ENCODE measurements at places on chromosomes 1 and 21. TPM values are rescaled to one million over a fixed set of nuclear protein-coding genes. Genes with fewer than 3 reads are reported as not detected.

Gene SLC27A3
- total RNA-seq, result 28.4 TPM

Gene MX2
- 71.5 TPM for total RNA-seq

Gene CALML6
- total RNA-seq, result 0.73 TPM

Gene TOMM40L
- total RNA-seq, result 8.3 TPM

Gene CA14
- total RNA-seq, result not detected

Gene C8A
- not detected for total RNA-seq

Gene HAPLN2
- total RNA-seq, result not detected

Gene LHX4
- 0.68 TPM for total RNA-seq

Gene FAM167B
- total RNA-seq, result 1.4 TPM

Gene ITGB2
- total RNA-seq, result 560 TPM

Gene CFAP74
- not detected for total RNA-seq

Gene FHAD1
- total RNA-seq, result not detected

Gene SLC25A34
- 2.5 TPM for total RNA-seq

Gene PDC
- not detected for total RNA-seq

Gene CRYBG2
- 1.1 TPM for total RNA-seq

Gene PI4KB
- 69.5 TPM for total RNA-seq

Gene RAB7B
- total RNA-seq, result 3.1 TPM

Gene SAMD13
- total RNA-seq, result 2.8 TPM

Gene CATSPERE
- total RNA-seq, result 2.5 TPM

Data from spleen (tissue), 13 donors.